ENCODE measurements at places on chromosomes 6 and 20. TPM values are rescaled to one million over a fixed set of nuclear protein-coding genes. Genes with fewer than 3 reads are reported as not detected.
A peak's percentile ranks its signal among the peaks of the same experiment; 100 is the strongest.

GRCh38 chr20:46272389-46273047 lies 35.8 kb downstream of the CDH22 start:
- no peak for DNase-seq

DNA sequence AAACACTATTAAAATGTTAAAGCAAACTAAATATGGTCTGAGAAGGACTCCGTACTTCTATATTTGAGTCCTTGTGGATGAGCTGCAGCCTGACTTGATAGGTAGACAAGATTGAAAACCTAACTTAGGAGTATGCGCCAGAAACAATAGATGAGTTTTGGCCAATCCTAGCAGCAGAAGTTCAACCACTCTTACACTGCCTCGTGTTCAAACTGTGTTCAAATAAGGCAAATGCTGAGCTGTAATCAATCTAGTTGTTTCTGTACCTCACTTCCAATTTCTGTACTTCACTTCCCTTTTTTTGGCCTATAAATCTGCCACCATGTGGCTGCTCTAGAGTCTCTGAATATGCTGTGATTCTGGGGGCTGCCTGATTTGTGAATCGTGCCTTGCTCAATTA lies 13.2 kb upstream of the SERINC1 start:
- DNase-seq, result no peak

GRCh38 chr6:122389704-122390372 lies 9.6 kb upstream of the HSF2 start:
- no peak for DNase-seq

DNA sequence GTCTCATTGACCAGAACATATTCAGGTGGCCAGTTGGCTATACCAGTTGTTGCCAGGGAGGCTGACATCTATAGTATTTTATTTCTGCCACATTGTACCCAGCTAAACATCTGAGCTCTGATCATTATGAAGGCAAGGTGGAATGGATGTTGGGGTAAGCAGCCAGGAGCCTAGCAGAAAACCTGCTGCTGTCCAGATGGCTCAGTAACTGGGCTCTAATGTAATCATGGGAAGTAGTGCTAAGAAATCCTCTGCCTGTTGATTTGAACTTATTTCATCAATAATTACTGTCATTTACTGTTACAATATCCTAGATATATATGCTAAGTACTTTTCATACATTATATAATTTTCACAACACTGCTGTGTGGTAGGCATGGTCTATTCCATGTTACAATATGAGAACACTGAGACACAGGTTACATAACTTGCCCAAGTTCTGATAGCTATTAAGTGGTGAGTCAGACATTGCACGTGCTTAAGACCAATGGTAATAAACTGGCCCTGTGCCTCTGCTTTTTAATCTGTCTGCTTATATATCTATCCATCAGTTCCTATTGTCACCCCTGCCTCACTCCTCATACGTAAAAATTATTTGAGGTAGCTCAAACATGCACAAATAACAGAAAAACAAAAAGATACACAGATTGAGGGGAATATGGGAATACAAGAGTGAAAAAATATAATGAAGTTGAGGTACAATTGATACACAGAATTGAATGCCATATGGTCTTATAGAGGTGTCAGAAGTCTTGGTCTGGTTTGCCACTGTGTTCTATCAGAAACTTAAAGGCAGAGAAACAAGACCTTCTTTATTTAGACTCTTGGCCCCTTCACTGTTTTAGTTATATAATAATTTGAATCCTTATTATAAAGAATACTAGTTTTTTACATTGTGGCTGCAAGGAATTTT lies 25.2 kb downstream of the TBPL1 start:
- DNase-seq, result peak; percentile 79

DNA sequence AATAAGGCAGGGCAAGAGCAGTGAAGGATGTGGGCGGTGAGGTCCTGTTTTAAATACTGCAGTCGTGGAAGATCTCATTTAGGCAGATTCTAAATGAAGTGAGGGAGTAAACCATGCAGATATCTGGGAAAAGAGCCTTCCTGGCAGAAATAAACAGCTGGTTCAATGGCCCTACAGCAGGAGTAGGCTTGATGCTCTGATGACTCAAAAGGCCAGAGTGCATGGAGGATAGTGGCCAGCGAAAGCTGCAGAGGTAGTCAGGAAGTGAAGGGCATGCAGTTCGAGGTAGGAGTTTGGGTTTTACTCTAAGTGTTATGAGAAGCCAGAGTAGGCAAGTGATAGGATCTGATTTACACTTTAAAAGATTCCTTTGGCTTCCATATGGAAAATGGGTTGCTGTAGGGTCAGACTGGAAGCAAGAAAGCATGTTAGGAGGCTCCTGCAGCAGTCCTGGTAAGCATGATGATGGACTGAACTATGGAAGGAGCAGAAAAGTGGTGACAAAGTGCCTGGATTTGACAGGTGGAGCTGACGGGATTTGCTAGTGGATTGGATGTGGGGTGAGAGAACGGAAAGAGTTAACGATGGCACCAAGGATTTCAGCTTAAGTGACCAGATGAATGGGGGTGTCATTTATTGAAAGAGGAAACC lies 150.0 kb downstream of the GJA10 start:
- no peak for DNase-seq

GRCh38 chr6:134637282-134637681 lies 312.6 kb downstream of the ALDH8A1 start:
- no peak for DNase-seq

The APOM gene
- 1.0 TPM for total RNA-seq

The ADGRF5 gene
- 0.26 TPM for total RNA-seq

The RFX6 gene
- total RNA-seq, result not detected

The MOXD1 gene
- total RNA-seq, result 89.8 TPM
